ENCODE measurements at places on chromosomes 16 and 17. TPM values are rescaled to one million over a fixed set of nuclear protein-coding genes. Genes with fewer than 3 reads are reported as not detected.

The CCDC102A gene
- total RNA-seq, result 4.1 TPM

The CDK5RAP3 gene
- 132 TPM for total RNA-seq

The TOP3A gene
- total RNA-seq, result 35.3 TPM

The RSAD1 gene
- total RNA-seq, result 25.2 TPM

The VAT1L gene
- total RNA-seq, result 1.1 TPM

The B9D1 gene
- 33.0 TPM for total RNA-seq

The TMEM204 gene
- not detected for total RNA-seq

The SDR42E2 gene
- not detected for total RNA-seq

The TERB1 gene
- total RNA-seq, result 0.26 TPM

The TAT gene
- not detected for total RNA-seq

The ZFP3 gene
- not detected for total RNA-seq

The RRAD gene
- not detected for total RNA-seq

The TRIM72 gene
- not detected for total RNA-seq

The SGCA gene
- not detected for total RNA-seq

The MARVELD3 gene
- 1.1 TPM for total RNA-seq

The CCDC40 gene
- total RNA-seq, result 4.8 TPM

The ZP2 gene
- not detected for total RNA-seq

The DHX40 gene
- 23.3 TPM for total RNA-seq

The C16orf95 gene
- 5.8 TPM for total RNA-seq

The CDH1 gene
- total RNA-seq, result 37.7 TPM

The EFCAB5 gene
- 0.96 TPM for total RNA-seq

The ACSM2A gene
- not detected for total RNA-seq

Data from MCF 10A (cell line).